T-helper 17 cell (primary cell): ENCODE measurements at places on chromosomes 5 and 9.

DNA sequence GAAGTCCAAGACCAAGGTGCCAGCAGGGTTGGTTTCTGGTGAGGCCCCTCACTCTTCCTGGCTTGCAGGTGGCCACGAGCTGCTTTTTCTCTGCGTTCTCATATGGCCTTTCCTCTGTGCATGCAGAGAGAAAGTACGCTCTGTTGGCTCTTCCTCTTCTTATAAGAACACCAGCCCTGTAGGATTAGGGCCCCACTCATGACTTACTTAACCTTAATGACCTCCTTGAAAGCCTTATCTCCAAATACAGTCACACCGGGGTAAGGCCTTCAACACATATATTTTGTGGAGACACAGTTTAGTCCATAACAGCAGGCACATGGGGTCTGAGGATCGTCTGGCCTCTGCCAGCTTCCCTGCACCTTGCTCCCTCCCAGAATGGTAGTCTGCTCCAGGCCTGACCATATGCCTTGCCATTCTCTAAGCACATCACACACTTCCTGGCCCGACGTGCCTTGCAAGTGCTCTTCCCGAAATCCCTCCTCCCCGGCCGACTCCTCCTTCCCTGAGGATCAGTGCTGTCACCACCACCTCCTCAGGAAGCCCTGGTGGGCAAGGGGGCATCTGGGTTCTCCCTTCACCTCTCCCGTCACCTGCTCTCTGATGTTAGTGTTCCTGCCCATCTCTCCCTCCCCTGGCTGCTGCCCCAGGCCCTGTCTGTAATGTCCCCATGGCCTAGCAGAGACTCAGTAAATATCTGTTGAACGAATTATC lies 200.7 kb downstream of the AOPEP start:
- no peak for DNase-seq

- DNase-seq = no peak
These were observed at the start of gene PCDHGA11 for GRCh38 chr5:141420855-141421488. PCDHGA11 (plus strand) TSS chr5:141421051; CDS start chr5:141421228, 177 bp downstream.

DNA sequence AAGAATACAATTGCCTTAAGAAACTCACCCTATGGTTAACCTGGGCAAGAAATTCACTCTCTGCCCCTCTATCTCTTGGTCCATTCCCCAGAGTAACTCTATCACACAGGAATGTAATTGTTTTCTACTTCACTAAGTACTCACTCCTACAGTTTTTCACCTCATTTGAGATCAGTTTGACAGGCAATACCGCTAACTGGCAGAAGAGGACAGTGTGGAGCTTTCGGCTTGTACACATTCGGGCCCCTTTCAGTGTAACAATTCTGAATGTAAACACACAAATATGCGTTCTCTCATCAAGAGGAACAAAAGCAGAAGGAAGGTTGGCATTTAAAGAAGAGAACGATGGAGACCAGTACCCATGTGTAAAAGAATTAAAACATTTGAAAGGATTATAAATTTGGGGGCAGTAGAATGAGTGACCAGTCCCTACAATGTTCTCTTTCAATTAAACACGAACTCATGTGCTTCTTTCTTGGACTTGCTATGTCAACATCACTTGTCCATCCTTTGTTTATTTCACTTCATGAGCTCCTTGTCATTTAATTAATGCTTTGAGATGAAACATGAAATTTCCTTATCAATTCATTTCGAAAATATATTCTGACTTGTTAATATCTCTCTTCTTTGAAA lies 188.5 kb upstream of the GRAMD2B start:
- no peak for DNase-seq

DNA sequence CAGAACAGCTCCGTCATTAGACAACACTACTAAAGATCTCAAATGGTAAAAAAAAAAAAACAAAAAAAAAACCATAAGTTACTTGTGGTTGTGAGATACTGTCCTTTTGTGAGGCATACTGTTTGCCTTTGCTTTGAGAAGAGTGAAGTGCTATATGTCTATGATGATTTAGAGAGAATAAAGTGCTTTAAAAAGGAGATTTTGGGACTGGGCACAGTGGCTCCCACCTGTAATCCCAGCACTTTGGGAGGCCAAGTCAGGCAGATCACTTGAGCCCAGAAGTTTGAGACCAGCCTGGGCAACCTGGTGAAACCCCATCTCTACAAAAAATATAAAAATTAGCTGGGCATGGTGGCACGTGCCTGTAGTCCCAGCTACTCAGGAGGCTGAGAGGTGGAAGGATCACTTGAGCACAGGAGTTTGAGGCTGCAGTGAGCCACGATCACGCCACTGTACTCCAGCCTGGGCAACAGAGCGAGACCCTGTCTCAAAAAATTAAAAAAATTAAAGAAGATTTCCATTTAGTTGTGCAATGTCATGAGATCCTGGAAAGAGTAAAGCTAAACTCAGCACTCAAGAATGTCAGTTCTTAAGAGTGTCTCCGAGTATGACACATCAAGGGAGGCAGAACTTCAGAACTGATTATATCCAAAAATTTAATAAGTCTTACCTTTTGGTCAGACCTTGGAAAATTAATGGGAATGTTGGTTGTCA lies 87.3 kb downstream of the PRDM6 start:
- DNase-seq = no peak

- no peak for DNase-seq
These were observed 1.7 kb upstream of the RECK start for GRCh38 chr9:36035006-36035405.

DNA sequence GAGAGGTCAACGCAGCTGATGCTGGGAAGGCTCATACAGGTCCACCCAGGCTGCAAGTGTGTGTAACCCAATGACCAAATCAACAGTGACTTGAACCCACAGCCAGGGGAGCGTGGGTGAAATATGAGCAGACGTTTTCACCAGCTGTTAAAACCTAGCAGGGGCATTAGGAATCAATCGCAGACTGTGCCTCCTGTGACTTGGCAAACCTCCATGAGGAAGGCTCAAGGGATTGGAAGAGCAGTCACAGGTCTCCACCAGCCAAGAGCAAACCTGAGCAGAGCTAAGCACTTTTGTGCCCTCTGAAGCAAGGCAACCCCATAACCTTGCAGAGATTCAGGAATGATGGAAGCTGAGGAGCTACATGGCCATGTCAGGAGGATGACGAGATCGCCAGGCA lies 25.5 kb downstream of the INSYN2B start:
- no peak for DNase-seq

DNA sequence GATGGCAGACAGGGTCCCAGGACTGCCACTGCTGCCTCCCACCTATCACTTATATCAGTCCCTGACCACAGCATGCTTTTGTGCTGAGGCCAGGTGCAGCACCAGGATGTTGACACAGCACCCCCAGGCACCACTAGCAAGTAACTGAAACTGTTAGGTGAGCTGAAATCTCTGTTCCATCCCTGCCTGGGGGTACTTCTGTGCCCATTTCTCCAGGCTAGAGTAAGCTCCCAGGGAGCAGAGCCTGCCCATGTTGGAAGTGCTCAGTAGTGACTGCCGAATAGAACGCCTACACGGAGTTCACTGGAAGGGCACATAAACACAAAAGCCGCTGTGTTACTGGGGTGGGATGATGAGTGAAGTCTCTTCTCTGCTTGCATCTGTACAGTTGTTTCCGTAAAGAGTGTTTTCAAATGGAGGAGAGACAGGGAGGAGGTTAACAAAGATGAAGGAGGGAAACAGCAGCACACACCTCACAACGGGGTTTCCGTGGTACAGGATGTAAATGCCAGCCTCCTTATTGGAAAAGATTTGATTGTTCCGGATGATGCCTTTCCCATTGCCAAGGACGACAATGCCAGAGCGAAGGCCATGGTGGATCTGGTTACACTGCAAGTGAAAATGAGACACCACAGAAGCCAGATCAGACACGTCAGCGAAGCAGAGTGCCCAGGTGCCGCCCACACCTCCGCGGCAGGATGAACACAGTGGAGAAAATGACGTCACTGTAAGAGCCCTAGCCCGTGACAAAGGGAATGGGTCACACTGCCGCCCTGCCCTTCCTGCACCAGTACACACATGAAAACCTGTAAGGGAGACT lies 43.1 kb downstream of the POLR1E start:
- peak; percentile 44 for DNase-seq

DNA sequence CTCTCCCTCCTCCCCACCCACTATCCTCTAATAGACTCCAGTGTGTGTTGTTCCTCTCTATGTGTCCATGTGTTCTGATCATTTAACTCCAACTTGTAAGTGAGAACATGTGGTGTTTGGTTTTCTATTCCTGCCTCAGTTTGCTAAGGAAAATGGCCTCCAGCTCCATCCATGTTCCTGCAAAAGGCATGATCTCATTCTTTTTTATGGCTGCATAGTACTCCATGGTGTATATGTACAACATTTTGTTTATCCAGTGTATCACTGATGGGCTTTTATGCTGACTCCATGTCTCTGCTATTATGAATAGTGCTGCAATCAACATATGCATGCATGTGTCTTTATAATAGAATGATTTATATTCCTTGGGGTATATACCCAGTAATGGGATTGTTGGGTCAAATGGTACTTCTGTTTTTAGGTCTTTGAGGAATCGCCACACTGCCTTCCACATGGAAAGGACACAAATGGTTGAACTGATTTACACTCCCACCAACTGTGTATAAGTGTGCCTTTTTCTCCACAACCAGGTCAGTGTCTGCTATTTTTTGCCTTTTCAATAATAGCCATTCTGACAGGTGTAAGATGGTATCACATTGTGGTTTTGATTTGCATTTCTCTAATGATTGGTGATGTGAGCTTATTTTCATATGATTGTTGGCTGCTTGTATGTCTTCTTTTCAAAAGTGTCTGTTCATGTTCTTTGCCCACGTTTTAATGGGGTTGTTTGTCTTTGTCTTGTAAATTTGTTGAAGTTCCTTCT lies 96.5 kb upstream of the DAB2 start:
- DNase-seq = no peak

- no peak for DNase-seq
These were observed 181.8 kb downstream of the ASTN2 start for GRCh38 chr9:117233016-117233415.

- DNase-seq = no peak
These were observed 86.5 kb downstream of the DAP start for GRCh38 chr5:10674582-10674981.
